CD14-positive monocyte (primary cell): ENCODE measurements at places on chromosomes 12 and 14.

DNA sequence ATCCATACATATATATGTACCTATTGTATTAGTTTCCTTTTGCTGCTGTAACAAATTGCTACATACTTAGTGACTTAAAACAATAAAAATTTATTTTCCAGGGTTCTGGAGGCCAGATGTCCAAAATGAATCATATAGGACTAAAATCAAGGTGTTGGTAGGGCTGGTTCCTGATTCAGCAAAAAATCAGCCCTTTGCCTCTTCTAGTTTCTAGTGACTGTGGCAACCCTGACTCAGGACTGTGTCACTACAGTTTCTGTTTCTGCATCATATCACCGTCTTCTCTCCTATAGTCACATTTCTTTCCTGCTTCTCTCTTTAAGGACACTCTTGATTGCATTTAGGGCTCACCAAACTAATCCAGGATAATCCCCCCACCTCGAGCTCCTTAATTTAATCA, 386.3 kb upstream of the TBX3 start:
- DNase-seq = no peak

GRCh38 chr14:103594265-103594664, 31.5 kb downstream of the COA8 start:
- DNase-seq = no peak

DNA sequence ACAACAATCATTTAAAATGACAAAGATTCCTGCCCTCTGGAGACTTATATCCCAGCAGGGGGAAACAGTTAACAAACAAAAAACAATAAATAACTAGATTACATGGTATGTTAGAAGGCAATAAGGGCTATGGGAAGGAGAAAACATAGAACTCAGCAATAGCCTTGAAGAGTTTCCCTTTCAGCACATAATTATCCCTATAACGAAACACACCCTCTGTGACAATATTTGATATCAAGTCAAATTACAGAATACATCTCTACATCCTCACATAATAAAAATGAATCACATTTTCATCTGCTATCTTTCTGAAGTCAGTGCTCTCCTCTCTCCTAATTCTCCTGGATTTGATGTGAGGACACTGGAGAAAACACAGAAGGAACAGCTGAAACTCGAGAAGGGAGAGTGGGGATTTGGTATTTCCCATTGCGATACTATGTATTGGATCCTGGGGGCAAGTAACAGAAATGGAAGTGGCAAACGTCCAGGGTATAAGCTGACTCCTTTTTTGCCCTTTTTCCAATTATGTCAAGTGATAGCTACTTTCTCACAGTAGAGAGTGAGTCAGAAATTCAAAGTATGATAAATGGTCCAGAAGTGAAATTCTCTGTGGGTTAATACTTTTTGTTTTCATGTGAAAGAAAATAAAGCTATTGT, 9.7 kb upstream of the PTGER2 start:
- DNase-seq = no peak

DNA sequence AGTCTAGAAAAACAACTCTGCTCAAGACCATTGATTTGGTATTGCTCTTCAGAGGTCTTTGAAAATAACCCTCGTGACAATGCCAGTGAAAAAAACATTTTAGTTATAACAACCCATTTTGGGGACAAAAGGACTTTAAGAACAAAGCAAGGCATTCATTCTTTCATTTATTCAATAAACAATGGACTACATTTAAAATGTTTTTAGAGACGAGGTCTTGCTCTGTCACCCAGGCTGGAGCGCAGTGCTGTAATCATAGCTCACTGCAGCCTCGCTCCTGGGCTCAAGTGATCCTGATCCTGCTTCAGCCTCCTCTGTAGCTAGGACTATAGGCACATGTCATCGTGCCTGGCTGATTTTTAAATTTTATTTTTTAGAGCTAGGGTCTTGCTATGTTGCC, 7.7 kb upstream of the KICS2 start:
- DNase-seq = no peak

GRCh38 chr12:32901553-32901952, 5.0 kb upstream of the PKP2 start:
- DNase-seq = no peak

GRCh38 chr14:51069055-51069454, 25.9 kb downstream of the TRIM9 start:
- no peak for DNase-seq

DNA sequence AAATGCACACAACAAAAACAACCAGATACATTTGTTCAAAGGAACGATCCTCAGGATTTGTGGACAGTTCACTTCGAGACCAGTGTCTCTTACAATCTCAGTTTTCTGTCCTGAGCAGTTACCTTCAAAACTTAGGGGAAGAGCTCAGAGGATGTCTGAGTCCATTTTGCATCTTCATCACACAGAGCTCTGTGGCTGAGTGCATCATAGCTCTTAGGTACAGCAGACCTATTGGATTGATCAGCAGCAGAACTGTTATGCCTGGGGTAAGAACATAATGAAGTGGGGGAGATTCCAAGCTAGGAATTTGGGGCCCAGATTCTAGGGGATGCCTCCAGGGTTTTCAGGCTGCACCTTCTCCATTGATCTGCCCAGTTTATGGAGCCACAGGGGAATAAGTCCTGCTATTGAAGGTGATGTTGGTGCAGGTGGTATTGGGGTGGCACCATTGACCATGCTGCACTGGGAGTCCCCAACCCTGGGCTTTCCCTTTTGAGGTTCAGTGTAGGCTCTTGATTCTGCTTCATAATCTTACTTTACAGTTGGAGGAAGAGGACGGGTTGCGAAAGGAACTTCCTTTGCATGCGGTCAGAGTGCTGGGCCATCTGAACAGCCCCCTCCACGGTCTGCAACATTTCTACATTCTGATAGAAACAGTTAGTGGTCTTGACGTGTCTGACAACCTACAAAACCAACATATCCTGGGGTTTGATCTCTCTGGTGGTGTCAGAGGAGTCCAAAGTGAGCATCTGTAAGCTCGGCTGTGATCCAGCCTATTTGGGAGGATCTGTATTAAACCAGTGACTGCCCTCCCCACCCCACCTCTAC, 112.8 kb downstream of the CHST11 start:
- DNase-seq = peak; percentile 91

DNA sequence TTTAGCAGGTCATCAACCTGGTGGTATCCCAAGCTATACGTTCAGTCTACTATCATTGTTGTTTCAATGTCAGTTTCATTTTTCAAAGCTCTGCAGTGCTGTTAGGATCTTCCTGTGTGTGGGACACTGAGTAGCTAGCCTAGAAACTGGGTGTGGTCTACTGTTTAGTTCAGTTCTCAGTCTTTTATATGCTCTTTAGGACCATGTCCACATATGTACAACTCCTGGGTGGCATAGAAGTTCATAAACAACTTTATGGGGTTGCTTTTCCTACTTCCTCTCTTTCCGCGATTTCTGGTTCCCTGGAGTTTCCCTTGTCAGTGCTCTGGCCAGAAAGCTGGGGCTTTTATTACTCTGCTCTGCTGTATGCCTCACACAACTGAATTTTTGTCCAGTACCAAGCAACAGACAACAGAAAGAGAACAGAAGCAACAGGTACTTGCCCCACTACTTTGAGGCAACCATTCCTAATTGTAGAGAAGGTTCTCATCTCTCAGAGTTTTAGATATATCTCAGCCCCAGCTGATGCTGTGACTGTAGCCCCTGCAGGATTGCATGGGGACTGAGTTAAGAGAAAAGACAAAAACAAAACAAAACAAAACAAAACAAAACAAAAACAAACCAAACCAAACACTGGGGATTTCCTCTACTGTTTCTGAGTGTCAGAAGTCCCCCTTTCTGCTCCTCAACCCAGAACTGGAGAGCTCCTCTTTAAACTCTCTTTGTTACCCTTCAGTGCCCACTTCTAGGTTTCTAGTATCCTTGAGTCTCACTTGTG, 30.3 kb downstream of the MIS18BP1 start:
- no peak for DNase-seq

DNA sequence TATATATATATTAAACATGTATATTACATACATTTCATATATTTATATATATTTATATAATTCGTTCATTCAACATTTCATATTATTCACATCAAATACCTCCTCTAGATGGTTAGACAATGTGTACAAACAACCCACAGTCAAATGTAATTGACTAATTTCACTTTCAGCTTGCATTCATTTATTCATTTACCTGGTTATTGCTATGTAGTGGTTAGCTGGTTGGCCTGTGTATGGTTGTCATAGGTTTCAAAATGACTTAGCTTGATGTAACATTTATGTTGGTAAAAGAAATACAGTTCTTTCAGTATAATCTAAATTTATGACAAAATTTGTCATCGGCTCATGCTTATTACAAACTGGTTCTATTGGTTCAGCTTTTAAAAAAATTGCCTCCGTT, 389 bp downstream of the OR4K13 start:
- no peak for DNase-seq

DNA sequence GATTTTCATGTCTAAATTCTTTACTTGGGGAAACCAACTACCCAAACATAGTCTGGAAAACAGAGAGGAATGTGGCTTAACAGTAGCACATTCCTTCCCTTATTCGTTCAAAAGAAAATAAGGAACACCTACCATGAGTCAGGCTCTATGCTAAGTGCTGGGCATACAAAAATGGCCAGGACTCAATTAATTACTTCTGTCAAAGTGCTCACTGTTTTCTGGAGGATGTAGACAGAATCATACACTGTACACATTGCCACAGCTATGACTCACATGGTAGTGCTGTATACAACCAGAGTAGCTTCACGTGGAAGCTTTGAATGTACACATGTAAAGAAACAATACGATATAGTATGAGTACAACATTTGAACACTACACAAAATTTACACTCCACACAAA, 50.1 kb downstream of the SLC25A21 start:
- no peak for DNase-seq

DNA sequence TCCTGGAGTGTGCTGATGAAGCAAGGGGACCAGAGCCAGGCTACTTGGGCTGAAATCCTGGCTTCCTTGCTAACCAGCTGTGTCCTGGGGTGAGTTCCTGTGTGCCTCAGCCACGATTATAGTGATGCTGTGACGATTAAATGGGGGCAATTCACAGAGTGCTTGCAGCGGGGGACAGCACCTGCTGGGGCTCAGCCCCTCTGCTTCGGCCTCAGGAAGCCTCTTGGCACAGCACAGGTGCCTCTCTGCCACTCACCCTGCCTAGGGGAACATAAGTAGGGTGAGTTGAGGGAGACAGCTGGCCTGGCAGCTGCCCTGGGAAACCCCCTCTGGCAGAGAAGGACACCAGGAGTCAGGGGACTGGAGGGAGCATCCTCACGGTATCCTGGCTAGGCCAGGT, 9.4 kb downstream of the KRT80 start:
- no peak for DNase-seq

DNA sequence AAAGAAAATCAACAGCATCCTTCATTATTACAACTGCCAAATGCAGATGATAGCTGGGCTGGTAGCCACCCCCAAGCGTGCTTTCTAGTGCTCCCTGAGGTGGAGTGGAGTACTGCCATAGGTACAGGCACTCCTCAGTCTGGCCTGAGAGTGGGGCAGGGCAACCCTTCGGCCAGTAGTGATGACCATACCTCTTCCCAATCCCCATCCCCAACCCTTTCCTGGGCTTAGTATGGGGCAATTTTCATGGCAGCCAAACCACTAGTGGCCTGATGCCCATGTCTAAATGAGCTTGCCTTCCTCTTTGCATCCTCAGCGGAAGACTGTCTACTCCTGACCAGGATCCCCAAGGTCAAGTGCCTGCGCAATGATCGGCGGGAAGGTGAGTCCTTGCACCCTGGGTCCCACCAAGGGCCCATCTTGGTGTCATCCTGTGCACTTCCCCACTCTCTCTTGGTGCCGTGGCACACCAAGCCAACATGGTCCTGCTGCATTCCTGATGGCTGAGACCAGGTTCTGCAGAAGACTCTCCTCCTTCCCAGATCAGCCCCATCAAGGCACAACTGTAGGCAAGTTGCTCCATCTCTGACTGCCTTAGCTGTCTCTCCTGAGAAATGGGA, 65.8 kb downstream of the GALNT16 start:
- no peak for DNase-seq

- no peak for DNase-seq
These were observed 83.1 kb downstream of the AACS start for GRCh38 chr12:125148316-125148715.

DNA sequence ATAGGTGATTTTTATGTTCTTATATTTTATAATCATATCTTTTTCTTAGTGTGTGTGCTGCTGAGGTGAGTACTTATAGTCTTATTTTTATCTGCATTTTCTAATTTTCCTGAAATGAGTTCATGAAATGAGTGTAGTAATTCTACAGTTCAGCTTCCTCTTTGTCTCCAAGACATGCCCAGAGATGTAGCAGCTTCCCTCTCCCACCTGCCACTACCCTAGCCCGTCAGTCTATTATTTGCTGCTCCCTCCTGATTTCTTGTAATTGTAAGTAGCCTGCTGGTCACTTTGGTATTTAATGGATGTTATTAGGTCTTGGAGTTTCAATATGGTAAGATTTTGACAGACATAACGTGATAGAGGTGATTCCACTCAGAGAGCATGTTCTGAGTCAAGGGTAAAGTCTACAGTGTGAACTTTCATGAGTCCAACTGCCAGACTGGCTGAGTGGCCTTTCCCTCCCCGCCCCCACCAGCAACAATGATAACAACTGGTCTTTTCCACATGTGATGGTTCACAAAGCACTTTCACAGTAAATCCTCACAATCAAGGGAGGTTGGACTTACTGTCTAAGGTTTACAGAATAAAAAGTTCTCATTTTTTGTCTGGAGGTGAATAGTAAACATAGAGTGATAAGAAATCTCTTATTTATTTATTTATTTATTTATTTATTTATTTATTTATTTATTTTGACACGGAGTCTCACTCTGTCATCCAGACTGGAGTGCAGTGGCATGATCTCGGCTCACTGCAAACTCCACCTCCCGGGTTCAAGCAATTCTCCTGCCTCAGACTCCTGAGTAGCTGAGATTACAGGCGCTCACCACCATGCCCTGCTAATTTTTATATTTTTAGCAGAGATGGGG, 4.2 kb upstream of the RIPK3 start:
- DNase-seq = no peak

GRCh38 chr12:122190842-122191668, 8.1 kb downstream of the LRRC43 start:
- DNase-seq = peak; percentile 35

DNA sequence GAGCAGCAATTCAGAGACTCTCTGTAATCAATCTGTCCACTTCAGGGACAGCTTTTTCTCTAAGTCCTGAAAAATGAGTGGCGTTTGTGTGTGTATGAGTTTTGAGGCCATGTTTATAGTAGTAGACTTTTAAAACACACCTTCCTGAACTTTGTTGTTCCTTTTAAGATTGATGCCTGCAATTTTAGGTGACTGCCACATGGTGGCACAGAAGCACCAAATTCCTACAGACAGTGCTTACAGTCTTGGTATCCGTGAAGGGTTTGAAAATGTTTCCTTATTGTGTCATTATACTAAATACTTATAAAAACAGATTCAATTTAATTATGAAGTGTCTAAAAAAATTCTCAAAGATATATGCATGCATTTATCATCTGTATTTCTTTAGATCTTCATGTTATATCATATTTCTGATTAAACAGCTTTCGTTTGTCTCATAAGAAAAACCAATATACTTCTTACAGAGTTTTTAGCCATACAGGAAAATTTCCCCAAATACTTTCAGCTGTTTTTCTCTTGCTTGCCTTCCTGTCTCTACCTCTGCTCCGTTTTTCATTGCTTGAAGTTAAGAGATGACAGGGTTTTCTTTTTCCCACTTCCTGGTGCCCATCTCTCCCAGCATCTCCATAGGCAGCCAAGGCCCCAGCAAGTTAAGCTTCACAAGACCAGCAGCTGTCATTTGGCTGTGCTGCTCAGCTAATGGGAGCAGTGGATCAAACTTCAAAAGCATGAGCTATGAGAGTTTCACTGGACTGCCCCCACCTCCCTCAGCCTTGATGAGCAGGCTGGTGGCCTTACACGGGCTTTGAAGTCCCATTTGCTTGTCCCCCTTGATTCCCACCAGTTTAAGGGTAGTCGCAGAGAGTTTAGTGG, 259.6 kb downstream of the AKAP6 start:
- DNase-seq = peak; percentile 2

GRCh38 chr12:116106870-116107269, 170.6 kb downstream of the MED13L start:
- no peak for DNase-seq
